Non-pigmented ciliary epithelial cell (primary cell): ENCODE measurements at places on chromosomes 5 and 9.
A peak's percentile ranks its signal among the peaks of the same experiment; 100 is the strongest.

GRCh38 chr9:18333157-18333556 is 140.8 kb upstream of the ADAMTSL1 start:
- DNase-seq, result no peak

DNA sequence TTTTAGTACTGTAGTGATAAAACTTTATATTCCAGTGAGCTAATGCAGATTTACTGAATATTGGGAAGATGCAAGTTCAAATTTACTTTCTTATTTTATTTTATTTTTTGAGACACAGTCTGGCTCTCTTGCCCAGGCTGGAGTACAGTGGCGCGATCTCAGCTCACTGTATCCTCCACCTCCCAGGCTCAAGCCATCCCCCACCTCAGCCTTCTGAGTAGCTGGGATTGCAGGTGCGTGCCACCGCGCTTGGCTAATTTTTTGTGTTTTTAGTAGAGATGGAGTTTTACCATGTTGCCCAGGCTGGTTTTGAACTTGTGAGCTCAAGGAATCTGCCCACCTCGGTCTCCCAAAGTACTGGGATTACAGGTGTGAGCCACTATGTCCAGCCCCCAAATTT is 9.9 kb downstream of the PHAX start:
- no peak for DNase-seq

DNA sequence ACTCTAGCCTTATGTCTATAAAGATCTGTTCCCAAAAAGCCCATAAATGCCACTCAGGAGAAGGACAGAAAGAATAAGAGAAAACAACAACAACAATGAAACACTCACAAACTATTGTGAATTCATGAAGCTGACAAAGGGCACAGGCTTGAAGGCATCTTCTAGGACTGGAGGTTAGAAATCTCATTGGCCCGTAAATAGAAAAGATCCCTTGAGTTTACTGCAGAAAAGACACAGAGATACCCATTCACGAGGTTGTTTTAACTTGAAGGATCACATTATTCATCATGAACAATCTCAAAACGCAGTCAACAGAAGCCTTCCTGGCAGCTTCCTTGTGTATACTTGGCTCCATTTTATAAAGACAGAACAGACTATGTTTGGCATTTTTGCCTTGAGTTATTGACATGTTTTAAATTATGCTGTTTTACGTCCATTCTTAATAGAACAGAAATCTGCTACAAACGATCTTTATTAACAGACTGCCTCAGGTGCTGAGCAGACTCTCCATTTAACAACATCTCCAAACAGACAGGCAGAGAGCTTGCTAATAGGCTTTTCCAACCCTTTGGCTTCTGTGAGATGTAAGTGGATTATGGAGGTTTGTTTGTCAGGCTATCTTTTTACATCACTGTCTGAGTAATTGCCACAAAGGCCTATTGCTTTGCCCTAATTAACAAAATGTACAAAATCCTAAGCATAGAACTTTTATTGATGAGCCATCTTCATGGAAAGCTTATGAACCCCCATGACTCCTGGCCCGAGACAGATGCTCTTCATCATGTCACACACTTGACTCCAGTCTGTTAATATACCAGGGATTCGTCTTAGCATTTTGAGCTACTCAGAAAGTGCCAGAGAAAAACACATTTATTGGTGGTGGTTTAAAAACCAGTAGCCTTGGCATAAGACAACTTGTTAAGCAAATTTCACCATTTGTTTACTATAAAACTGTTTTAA is 735.3 kb upstream of the ZNF608 start:
- no peak for DNase-seq

DNA sequence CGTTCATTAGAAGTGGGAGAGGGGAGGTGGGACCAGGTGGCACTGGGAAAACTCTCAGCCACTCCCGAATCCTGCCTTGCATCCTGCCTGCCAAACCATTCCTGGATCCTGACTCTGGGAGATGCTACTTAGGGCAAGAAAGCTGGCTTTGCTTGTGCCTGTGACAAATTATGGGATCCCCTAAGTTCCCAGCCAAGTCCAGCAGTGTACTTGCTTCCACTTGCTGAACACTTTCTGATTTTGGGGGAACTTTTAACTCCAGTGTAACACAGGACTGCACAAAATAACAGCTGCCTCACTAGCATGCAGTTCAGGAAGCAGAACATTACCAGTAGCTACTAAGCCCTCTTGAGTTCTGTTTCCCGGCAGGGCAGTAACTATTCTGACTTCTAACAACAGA is 12.5 kb upstream of the NKX2-5 start:
- DNase-seq, result no peak

DNA sequence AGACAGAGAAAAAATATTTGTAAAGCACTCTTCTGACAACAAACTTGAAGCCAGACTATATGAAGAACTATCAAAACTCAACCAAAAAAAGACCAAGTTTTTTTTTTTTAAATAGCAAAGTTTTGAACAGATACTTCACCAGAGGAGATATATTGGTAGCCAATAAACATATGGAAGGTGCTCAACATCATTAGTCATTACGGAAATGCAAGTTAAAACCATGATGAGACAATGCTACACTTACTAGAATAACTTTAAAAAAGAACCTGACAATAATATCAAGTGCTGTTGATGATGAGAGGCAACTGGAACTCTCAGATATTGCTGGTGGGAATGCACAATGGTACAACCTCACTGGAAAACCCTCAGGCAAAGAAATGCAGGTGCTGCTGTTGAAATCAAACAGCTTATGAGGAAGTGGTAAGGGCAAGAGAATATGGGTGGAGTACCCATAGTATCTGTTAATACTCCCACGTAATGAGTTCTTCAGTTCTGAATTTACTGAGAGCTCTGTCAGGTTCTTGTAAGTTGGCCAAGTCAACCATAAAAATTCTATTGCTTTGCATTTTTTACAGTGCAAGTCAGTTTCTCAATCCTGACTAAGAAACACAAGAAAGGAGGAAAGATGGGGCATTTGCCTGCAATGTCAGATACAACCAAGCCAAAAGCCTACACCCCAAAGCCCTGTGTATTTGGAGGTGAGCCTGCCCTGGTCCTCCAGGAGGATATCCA is 87.3 kb upstream of the GNAQ start:
- peak; percentile 36 for DNase-seq

DNA sequence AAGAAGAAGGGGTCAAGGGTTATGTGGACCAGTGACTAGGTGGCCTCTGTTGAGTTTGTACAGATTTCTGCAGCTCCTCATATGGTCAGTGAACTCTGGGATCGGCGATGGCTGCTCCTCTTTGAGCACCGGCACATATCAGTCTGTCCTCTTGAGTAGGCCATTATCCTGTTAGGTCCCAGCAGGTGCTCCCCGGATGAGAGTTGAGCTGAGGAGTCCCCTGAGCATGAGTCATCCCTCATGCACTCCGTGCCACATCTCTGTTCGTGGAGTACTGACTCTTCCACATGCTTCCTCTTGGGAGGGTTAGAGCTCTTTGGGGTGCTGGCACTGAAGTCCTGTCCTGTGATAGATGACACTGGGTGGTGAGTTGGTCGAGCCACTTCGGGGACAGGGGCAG is 143.7 kb downstream of the PTTG1 start:
- DNase-seq, result no peak

DNA sequence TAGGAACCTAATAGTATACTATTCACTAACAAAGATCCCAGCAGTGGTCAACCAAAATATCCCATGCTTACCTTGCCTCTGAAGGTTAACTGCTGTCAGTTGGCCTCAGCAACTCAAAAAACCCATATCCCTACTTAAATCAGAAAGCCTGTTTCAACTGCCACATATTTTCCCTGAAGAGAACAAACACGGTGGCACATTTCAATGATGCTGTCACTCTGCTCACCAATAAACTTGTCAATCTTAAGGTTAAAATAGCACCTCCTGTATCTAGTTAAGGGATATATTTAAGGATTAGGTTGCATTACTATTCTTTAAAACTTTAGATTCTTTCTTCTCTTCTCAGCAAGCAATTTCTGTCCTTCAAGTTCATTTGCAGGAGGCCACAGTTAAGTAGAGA is 986.9 kb downstream of the CDH18 start:
- DNase-seq, result no peak
